Left forelimb (tissue), 1 donor: ENCODE measurements at places on chromosomes 3 and 15.

- DNase-seq, result no peak
Observed at GRCh38 chr3:140848666-140849065, 93.0 kb upstream of the SLC25A36 start.

DNA sequence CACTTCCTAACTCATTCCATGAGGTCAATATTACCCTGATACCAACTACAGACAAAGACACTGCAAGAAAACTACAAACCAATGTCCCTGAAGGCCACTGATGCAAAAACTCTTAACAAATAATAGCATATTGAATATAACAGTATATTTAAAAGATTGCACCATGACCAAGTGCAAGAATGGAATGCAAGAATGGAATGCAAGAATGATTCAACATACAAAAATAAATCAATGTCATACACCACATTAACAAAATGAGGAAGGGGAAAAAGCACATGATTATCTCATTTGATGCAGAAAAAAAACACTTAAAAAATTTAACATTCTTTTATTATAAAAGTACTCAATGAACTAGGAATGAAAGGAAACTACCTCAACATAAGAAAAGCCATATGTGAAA, 463.1 kb upstream of the NECTIN3 start:
- no peak for DNase-seq

DNA sequence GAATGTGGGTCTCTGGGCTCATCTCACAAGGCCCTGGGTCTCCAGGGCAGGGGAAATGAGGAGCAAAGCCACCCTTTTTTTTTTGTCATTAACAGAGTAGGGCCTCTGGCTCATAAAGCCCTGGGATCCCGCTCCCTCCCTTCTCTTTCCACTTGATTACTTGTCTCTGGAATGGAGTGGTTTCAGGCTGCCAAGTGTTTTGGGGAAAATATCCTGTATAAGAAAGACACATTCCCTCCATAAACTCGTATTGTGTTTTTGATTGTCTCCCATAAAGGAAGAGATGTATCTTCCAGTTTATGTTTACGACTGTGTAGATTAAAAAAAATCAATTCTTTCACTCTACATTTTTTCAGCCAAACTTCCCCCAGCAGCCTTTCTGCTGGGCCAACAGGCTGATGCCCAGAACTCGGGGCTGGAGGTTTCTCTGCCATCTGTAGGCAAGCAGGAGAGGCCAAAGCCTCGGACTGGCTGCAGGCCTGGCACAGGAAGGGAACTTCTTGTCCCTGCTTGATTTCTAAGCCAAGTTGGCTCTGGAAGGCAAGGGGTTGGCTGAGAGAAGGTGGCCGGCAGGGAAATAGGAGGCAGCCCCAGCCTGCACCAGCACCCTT, 49.4 kb upstream of the INSYN1 start:
- no peak for DNase-seq

DNA sequence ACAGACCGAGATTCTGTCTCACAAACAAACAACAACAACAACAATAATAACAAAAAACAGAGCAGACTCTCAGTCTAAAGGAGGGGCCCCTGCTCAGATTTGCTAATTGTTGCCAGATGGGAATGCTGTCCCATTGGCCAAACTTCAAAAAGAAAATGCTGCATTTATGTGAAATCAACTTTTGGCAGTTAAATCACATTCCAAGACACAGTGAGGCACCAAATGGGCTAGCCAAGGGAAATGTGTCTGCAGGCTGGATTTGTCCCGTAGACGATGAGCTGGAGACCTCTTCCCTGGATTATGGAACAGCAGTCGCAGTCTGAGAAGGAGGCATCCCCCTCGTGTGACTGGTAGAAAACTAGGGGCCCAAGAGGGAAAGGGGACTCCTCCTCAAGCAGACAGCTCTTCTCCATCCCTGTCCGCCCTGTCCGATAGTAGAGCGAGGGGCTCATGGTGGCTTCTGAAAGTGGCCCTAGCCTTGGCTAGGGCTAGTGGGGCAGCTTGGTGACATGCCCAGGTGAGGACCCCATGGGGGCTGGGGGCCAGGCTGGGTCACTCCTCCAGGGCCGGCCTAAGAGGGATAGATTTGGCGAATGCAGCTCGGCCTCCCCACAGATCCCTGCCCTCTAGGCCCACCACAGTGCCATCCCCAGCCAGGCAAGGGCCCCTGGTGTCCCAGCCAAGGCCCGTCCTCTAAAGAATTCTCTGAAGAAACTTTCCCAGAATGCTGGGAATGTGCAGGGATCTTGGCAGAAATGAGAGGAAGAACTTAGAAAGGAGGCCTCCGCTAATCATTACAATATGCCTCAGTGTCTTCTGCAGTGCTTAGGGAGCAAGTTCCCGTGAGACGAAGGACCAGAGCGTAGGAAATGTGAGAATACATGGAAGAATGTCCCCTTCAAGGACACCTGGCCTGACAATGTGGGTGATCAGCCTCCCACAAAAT, 2.0 kb downstream of the SLC22A14 start:
- DNase-seq, result no peak

- no peak for DNase-seq
Observed at GRCh38 chr15:78244101-78244500, 9.7 kb upstream of the ACSBG1 start.

GRCh38 chr3:175564363-175564762, 705.2 kb downstream of the NAALADL2 start:
- no peak for DNase-seq

DNA sequence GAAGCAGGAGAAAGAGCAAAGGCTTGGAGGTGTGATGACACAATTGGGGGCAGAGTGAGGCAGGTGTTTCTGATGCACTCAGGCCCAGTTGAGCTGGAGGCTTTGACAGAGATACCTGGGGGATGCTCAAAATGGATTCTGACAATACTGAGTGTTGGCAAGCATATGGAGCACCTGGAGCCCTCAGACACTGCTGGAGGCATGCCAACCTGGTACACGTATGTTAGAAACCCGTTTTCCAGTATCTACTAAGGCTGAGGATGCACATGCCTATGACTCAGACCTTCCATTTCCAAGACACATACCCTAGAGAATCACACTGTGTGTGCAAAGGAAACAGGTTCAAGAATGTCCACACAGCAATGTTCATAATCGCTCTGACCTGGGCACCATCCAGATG, 58.7 kb downstream of the WNT7A start:
- no peak for DNase-seq

- DNase-seq, result no peak
Observed at GRCh38 chr3:49563040-49563578, 8.8 kb downstream of the BSN start.
